ENCODE measurements at places on chromosomes 7 and 10. TPM values are rescaled to one million over a fixed set of nuclear protein-coding genes. Genes with fewer than 3 reads are reported as not detected.

ATRNL1 gene
- not detected for total RNA-seq

- H3K4me3 ChIP-seq: no peak overlapping the region
- no peaks in the 10 kb centered on the region for H3K36me3 ChIP-seq
- peak; percentile 37 for DNase-seq
- H3K27ac ChIP-seq: no peak overlapping the region
Observed at GRCh38 chr10:50593523-50594376, 30.0 kb downstream of the SGMS1 start.

GRCh38 chr7:70795948-70796347, 336.0 kb upstream of the GALNT17 start:
- H3K4me3 ChIP-seq: no peak overlapping the region
- DNase-seq: no peak
- no peak overlapping the region for H3K27ac ChIP-seq
- H3K27me3 ChIP-seq: no peaks in the 10 kb centered on the region
- no peaks in the 10 kb centered on the region for H3K36me3 ChIP-seq

SFXN2 gene
- 13.1 TPM for total RNA-seq

- H3K27me3 ChIP-seq: no peaks in the 10 kb centered on the region
- H3K27ac ChIP-seq: peak overlapping the region; percentile 94
- peaks cover 13% of the 10 kb centered on the region for H3K4me1 ChIP-seq
- peak overlapping the region; percentile 93 for H3K4me3 ChIP-seq
- peaks cover 13% of the 10 kb centered on the region for H3K36me3 ChIP-seq
Observed at GRCh38 chr7:88218836-88219605, 817 bp downstream of the SRI start.

GPRIN2 gene
- not detected for total RNA-seq

- no peak overlapping the region for H3K4me3 ChIP-seq
- no peaks in the 10 kb centered on the region for H3K4me1 ChIP-seq
- H3K36me3 ChIP-seq: peaks cover 11% of the 10 kb centered on the region
Observed at GRCh38 chr10:92451431-92451830, 122.5 kb downstream of the IDE start.

- DNase-seq: no peak
- H3K27ac ChIP-seq: no peak overlapping the region
- H3K27me3 ChIP-seq: no peaks in the 10 kb centered on the region
- H3K4me3 ChIP-seq: no peak overlapping the region
- no peaks in the 10 kb centered on the region for H3K4me1 ChIP-seq
Observed at GRCh38 chr7:147636553-147636952, 954.0 kb upstream of the C7orf33 start.

- no peaks in the 10 kb centered on the region for H3K36me3 ChIP-seq
- no peak overlapping the region for H3K27ac ChIP-seq
- no peak for DNase-seq
- no peaks in the 10 kb centered on the region for H3K27me3 ChIP-seq
Observed at GRCh38 chr10:24457661-24458318, 248.9 kb downstream of the KIAA1217 start.

CALCR gene
- not detected for total RNA-seq

DNA sequence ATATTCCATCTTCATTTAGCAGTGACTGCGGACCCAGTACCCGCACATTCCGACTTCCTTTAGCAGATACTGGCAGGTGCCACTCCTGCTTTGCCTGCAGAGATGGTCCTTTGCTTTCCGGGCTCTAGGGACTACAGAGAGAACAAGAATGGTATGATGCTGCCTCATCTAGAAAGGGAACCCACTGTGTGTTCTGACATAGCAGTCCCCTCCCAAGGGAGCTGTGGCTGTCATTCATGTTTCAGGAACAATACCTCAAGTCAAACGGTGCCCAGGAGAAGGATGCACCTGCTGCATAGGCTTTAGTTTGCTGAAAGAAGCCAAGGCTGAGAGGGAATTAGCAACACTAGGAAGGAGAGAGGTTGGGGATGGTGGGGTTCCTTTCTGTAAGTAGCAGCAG, 15.9 kb upstream of the TMEM72 start:
- no peaks in the 10 kb centered on the region for H3K27me3 ChIP-seq
- DNase-seq: no peak
- no peaks in the 10 kb centered on the region for H3K36me3 ChIP-seq
- no peak overlapping the region for H3K27ac ChIP-seq
- H3K4me3 ChIP-seq: no peak overlapping the region

AKR1C8 gene
- not detected for total RNA-seq

GRCh38 chr10:71727738-71728737, 8.5 kb upstream of the C10orf105 start:
- H3K27me3 ChIP-seq: peaks cover 2% of the 10 kb centered on the region
- DNase-seq: no peak
- no peaks in the 10 kb centered on the region for H3K36me3 ChIP-seq
- peaks cover 3% of the 10 kb centered on the region for H3K4me1 ChIP-seq

GRCh38 chr7:2623698-2624014, 8.1 kb upstream of the TTYH3 start:
- no peaks in the 10 kb centered on the region for H3K27me3 ChIP-seq
- H3K36me3 ChIP-seq: no peaks in the 10 kb centered on the region
- H3K27ac ChIP-seq: no peak overlapping the region
- no peak for DNase-seq
- H3K4me1 ChIP-seq: peaks cover 22% of the 10 kb centered on the region

ADCYAP1R1 gene
- not detected for total RNA-seq

GRCh38 chr7:123682690-123683089, 27.0 kb downstream of the LMOD2 start:
- H3K36me3 ChIP-seq: peaks cover 1% of the 10 kb centered on the region
- H3K27ac ChIP-seq: no peak overlapping the region
- DNase-seq: peak; percentile 72
- H3K4me1 ChIP-seq: no peaks in the 10 kb centered on the region
- no peak overlapping the region for H3K4me3 ChIP-seq

SEPHS1 gene
- 55.4 TPM for total RNA-seq

- no peak overlapping the region for H3K27ac ChIP-seq
- H3K4me1 ChIP-seq: no peaks in the 10 kb centered on the region
- H3K27me3 ChIP-seq: no peaks in the 10 kb centered on the region
Observed at GRCh38 chr10:133010095-133010842, 67.9 kb upstream of the CFAP46 start.

GRCh38 chr10:28316696-28317095, 13.8 kb upstream of the MPP7 start:
- no peak overlapping the region for H3K27ac ChIP-seq
- no peaks in the 10 kb centered on the region for H3K4me1 ChIP-seq
- no peaks in the 10 kb centered on the region for H3K36me3 ChIP-seq
- H3K4me3 ChIP-seq: no peak overlapping the region

DNA sequence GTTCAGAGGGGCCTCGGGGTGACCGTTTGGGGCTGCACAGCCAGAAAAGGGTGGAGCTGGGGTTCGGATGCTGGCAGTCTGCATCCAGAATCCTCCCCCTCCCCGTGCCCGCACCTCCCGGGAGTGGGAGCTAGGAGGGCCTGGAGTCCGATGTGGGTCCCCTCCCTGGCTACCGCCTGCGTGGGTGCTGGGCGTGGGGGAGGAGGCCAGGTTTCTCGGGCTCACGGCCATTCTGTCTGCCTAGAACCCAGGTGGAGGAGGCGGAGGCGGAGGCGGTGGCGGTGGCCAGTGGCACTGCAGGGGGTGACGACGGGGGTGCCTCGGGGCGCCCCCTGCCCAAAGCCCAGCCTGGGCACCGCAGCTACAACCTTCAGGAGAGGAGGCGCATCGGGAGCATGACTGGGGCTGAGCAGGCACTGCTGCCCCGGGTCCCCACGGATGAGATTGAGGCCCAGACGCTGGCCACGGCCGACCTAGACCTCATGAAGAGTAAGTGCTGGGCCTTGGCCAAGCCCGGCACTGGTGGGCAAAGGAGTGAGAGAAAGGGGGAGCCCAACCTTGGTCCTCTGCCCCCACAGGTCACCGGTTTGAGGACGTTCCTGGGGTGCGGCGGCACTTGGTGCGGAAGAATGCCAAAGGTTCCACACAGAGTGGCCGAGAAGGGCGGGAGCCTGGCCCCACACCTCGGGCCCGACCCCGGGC, 7.0 kb downstream of the SLC4A2 start:
- H3K4me3 ChIP-seq: no peak overlapping the region
- H3K4me1 ChIP-seq: peaks cover under 1% of the 10 kb centered on the region
- peaks cover 62% of the 10 kb centered on the region for H3K36me3 ChIP-seq
- no peak for DNase-seq
- no peak overlapping the region for H3K27ac ChIP-seq

DNA sequence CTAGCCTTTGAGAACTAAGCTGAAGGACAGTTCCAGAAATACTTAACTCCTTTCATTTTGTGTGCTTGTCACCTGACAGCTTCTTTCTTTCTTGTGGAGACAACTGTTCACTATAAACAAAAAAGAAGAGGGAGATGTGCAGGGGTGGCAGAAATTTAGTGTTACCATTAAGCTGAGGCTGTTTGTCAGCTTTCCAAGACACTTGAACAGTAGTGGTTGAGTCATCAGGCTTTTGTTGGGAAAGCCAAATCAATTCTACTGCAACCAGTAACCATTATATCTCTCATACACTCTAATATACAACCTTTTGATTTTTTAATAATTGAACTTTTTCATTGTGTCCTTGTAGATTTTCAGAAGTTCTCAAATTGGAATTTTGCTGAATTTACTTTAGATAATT, 75.3 kb downstream of the POLL start:
- H3K27me3 ChIP-seq: no peaks in the 10 kb centered on the region
- no peaks in the 10 kb centered on the region for H3K4me1 ChIP-seq
- DNase-seq: no peak
- H3K27ac ChIP-seq: no peak overlapping the region
- H3K36me3 ChIP-seq: no peaks in the 10 kb centered on the region
- no peak overlapping the region for H3K4me3 ChIP-seq

FAM25G gene
- total RNA-seq: not detected

GRCh38 chr10:99442394-99442793, 12.0 kb upstream of the GOT1 start:
- no peaks in the 10 kb centered on the region for H3K4me1 ChIP-seq
- no peaks in the 10 kb centered on the region for H3K36me3 ChIP-seq
- H3K4me3 ChIP-seq: no peak overlapping the region

ABCC2 gene
- total RNA-seq: 1.7 TPM

DNA sequence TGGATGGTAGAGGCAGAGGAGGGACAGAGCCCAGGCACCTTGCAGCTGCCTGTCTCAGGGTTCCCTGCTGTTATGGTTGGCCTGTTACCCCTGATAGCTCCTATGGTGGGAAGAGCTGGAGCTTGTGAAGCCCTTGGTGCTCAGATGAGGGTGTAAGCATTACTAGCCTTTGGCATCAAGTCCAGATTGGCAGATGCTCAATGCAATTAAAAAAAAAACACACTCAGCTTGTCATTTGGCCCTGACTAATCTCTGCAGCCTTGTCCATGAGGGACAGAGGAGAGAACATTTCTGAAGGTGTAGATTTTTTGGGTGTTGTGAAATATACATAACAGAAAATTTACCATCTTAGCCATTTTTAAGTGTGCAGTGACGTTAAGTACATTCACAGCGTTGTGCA, 86.3 kb downstream of the PLPP4 start:
- DNase-seq: no peak
- H3K4me1 ChIP-seq: no peaks in the 10 kb centered on the region
- H3K27me3 ChIP-seq: no peaks in the 10 kb centered on the region
- no peak overlapping the region for H3K27ac ChIP-seq
- no peaks in the 10 kb centered on the region for H3K36me3 ChIP-seq

APBB1IP gene
- not detected for total RNA-seq

DNA sequence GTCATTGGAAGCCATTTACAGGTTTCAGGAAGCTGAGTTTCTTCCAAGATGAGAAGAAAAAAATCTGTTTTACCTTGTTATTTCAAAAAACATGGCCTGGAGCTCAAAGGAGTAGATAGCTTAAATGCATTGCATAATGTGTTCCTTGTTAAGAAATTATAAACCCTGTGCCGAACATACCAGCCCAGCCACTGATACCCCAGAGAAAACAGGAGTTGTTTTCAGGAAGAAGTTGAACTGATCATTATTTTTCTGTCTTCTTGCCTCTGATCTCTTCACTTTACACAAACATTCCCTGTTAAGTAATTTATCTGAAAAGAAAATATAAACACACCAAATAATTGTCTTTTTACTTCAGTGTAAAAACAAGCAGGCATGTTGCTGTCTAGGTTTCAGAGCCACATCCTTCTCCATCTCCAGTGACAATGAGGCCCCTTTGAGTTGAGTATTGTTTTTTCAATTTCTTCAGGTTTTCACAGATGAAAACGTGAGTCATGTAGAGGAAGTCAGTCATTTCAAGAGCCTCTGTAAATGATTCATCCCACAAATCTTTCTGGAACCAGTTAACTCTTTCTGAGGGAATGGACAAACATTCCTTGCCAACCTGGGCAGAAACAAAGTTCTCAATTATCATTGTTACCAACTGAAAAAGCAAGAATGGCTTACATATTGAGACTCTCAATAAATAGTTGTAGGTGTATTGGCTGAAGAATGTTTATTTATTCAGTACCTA, 244.2 kb downstream of the IPMK start:
- no peaks in the 10 kb centered on the region for H3K36me3 ChIP-seq
- peak; percentile 52 for DNase-seq
- peak overlapping the region; percentile 55 for H3K27ac ChIP-seq
- H3K27me3 ChIP-seq: no peaks in the 10 kb centered on the region

- peaks cover 9% of the 10 kb centered on the region for H3K27me3 ChIP-seq
- H3K4me1 ChIP-seq: no peaks in the 10 kb centered on the region
- H3K27ac ChIP-seq: no peak overlapping the region
- H3K4me3 ChIP-seq: no peak overlapping the region
- DNase-seq: no peak
- H3K36me3 ChIP-seq: no peaks in the 10 kb centered on the region
Observed at GRCh38 chr7:151914051-151914450, 37.1 kb upstream of the PRKAG2 start.

DNA sequence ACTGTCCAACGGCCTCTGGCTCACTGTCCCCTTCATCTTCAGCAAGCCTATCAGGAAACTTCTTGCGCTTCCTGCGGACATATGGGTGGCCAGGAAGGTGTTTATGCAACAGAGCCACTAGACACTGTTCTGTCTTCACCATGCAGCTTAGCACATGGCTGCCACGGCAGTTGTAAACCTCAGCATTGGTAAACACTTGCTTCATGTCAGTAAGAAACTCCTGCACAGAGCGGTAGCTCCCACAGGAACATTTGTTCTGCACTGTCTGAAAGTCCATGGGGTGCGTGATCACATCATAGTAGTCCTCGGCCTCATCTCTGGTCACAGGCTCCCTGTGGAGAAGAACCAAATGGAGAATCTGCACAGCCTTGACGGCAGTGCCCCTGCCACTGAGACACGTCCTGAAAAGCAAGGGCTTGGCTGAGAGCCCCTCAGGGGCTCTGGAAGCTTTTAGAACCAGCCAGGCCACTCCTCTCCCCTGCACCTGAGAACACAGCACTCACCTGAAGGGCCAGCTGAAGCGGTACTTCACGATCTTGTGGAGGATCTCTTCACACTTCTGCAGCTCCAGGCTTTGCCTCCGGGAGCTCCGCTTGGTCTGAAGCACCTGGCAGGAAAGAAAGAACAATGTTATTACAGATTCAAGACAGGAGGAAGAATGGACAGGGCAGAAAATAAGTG, 8.8 kb downstream of the FZD9 start:
- DNase-seq: no peak
- no peaks in the 10 kb centered on the region for H3K4me1 ChIP-seq
- H3K4me3 ChIP-seq: no peak overlapping the region
- no peaks in the 10 kb centered on the region for H3K27me3 ChIP-seq
- H3K27ac ChIP-seq: no peak overlapping the region

PAX4 gene
- total RNA-seq: not detected

GRCh38 chr10:102626026-102626685, 18.1 kb upstream of the TRIM8 start:
- no peaks in the 10 kb centered on the region for H3K27me3 ChIP-seq
- H3K36me3 ChIP-seq: no peaks in the 10 kb centered on the region
- no peak overlapping the region for H3K4me3 ChIP-seq
- DNase-seq: no peak

GRCh38 chr7:137846827-137847567, at the start of gene DGKI:
Gene DGKI, minus strand, starts transcription at chr7:137846974.
- H3K27ac ChIP-seq: no peak within 1 kb of the TSS
- no peaks in the 10 kb centered on the region for H3K36me3 ChIP-seq
- no peak within 1 kb of the TSS for H3K4me3 ChIP-seq
